ENCODE measurements at places on chromosomes 7 and 10.

GRCh38 chr10:36578306-36578705 lies 547.1 kb upstream of the ANKRD30A start:
- no peak for DNase-seq

GRCh38 chr10:60517805-60518204 lies 128.1 kb upstream of the ANK3 start:
- DNase-seq, result no peak

GRCh38 chr7:127822822-127823508 lies 171.0 kb downstream of the SND1 start:
- DNase-seq, result no peak

GRCh38 chr7:128876127-128876526 lies 13.5 kb downstream of the ATP6V1F start:
- DNase-seq, result no peak

GRCh38 chr10:123778719-123779517 lies 112.7 kb downstream of the CPXM2 start:
- DNase-seq, result no peak
